NCI-H345 (cell line): ENCODE measurements at places on chromosomes 6 and 20.

DNA sequence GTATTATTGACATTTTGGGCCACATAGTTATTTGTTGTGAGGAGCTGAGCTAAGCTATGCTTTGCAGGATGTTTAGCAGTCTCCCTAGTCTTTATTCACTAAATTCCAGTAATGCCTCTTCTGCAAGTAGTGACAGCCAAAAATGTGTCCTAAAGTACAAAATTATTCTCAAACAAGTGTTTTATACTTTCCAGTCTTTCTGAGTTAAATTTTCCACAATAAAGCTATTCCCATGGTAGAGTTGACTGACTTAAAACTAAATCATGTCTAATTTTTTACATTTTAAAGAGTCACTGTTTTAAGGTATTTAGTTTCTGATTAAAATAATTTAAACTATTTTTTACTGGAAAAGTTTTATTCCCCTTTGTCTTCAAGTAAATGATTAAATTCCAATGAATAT lies 717.8 kb upstream of the HS3ST5 start:
- no peak for DNase-seq

GRCh38 chr20:48818481-48818987 lies 9.3 kb downstream of the PREX1 start:
- no peak for DNase-seq

DNA sequence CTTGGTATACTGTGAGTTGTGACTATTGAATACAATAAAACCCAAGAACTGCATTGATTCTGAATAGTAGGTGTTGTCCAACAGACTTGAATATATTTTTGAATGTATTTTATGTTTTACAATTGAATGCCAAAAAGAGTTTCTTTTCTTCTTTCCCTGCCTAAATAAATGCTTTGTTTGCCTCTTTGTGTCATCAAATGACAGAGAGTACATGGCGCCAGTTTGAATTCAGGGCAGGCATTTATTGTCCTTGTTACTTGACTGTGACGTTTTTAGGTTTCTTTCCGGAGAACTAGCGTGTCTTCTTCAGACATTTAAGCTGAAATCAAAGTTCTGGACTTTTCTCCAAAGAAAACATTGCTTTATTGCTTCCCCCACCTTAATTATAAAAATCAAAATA lies 16.6 kb downstream of the KIF3B start:
- DNase-seq, result peak; percentile 24

- no peak for DNase-seq
Measured at GRCh38 chr6:162962093-162962492, 234.3 kb downstream of the PACRG start.

GRCh38 chr20:15576411-15576810 lies 996.8 kb downstream of the KIF16B start:
- DNase-seq, result no peak

- DNase-seq, result no peak
Measured at GRCh38 chr6:166830185-166830890, 126.0 kb downstream of the RNASET2 start.

- DNase-seq, result no peak
Measured at GRCh38 chr20:8860011-8860495, 208.8 kb upstream of the PLCB4 start.

- DNase-seq, result peak; percentile 86
Measured at GRCh38 chr20:49216991-49217578, 2.1 kb upstream of the DDX27 start.

DNA sequence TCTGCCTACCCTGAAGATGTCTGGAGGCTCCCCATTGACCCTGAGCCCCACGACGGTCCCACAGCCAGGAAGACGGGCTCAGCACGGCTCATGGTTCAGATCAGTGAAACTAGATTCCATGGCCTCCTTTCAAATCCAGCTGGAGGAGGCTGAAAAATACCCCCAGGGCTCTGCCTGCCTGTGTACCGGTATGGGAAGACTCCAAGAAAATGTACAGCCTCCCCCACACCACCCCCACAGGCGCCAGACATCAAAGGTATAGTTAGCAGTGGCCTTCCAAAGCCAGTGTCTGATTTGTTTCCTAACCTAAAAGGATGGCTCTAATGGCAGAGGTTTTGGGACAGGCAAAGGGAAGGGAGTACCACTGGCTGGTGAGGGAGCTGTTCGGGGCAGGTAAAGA lies 86.2 kb upstream of the SNAP25 start:
- no peak for DNase-seq
